Activated CD4-positive, alpha-beta T cell treated with anti-CD3 and anti-CD28 coated beads for 24 hours (primary cell): ENCODE measurements at places on chromosomes 12 and 14.

DNA sequence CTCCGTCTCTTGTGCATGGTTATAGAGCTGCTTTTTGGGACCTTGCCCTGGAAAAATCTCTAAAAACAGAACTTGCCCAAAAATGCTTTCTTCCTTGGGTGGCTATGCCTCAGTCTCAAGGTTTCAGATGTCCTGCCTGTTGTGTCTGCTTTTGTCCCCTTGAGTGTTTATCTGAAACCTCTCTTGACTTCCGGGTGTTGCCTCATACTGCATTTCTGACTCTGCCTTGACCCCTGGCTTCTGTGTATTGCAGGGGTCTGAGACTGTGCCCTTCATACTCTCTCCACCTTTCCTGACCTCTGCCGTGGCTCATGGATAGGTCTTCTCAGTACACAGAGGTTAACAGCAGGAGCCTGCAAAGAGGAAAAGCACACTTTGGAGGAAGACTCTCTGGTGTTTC is 124.8 kb upstream of the NTF3 start:
- no peak for DNase-seq

- no peak for DNase-seq
These were observed 75.7 kb downstream of the HSD17B6 start for GRCh38 chr12:56838621-56839488.

DNA sequence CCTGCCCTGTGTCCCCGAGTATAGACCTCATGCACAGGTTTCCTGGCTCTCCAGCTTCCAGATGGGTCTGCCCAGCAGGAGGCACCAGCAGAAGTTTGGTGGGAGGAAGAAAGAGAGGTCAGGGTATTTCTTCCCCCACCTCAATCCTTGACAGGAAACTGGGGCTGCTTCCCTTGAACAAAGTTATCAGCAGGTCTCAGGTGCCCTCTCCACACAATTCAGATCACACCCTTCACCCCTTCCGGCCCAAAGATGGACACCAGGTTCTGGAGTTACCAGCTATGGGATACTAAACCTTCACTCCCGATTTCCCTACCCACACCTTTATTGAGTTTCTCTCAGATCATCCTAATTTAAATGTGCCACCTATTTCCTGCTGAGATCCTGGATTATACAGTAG is 1.2 kb downstream of the SART3 start:
- DNase-seq, result no peak

- no peak for DNase-seq
These were observed 77.0 kb downstream of the MSRB3 start for GRCh38 chr12:65355461-65355860.

DNA sequence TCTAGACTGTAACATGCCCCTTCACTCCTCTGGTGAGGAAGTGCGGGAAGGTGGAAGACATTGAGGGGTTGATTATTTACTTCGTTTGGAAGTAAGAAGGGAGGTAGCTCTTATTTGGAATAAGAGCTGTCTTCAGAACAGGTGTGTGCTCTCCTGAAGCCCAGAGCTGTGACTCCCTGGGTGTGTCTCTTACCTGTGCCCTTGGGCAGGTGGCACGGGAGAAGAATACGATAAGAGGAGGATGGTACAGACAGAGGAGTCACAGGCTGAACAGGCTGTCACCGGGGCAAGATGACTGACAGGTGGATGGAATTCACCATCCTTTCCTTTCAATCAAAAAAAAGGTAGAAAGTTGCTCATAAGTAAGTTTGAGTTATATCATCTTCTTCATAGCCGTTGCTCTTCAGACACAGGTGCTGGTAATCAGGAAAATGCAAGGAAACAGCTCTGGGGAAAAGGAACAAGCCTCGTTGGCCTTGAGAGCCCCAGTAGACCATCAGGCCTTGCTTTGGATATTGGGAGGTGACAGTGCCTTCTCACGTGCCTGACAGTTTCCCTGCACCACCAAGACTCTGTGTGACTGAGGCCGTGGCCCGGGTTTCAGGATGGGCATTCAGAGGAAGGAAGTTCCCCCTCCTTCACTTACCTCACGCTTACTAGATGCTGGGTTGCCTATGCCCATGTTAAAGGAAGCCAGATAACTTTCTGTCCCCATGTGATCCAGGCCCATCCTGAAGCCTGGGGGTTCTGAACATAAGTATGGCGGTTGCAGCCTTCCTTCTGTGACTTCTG is 120.4 kb downstream of the ETV6 start:
- no peak for DNase-seq

DNA sequence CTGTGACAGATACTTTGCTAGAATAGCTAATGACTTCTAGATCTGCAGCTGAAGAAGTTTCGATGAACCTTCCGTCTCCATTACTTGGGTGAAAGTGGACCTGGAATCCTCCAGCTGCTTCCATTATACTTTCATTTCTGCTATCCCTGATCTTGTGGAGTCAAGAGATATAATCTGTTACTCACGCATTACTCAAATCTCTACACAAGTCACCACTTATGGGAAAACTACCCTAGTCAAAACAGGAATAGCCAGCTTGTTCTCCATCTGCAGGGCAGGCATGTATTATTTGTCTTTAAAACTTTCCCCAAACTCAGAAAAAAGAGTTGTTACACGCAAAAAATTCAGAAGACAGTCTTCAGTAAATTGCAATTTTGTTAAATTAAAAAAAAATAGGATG is 2.8 kb upstream of the KTN1 start:
- no peak for DNase-seq

GRCh38 chr12:48783432-48783831 is 5.5 kb downstream of the ADCY6 start:
- DNase-seq, result no peak
